ENCODE measurements at places on chromosomes 3 and 15.
A peak's percentile ranks its signal among the peaks of the same experiment; 100 is the strongest.

GRCh38 chr3:137409584-137409983 lies 354.5 kb upstream of the SOX14 start:
- DNase-seq: no peak

- DNase-seq: peak; percentile 20
These were observed 158.6 kb upstream of the NR2E3 start for GRCh38 chr15:71651750-71652186.

DNA sequence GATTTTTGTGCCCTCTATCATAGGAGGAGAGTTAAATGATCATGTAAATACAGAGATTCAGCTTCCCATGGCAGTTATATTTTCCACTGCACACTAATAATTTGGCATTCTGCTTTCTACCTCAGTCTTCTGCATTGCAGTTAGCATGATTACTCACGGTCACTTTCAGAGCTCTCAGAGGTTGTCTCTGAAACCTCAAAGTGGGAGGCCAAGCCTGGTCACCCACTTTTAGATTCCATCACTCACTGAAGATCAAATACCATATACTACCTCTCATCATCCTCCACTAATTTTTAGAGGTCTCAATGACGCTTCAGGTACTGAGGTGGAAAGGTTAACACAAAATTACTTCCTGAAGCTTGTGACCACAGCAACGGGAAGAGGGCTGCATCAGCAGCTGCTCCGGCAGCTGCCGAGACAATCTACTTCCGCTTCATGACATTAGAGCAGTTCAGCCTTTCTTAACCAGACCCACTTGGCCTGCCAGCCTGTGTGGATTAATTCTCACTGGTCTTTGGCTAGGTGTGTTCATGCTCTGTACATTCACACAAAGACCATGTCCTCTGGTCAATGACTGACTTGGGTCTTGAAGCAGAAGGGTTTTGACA lies 416.4 kb upstream of the PDZRN3 start:
- DNase-seq: no peak

GRCh38 chr3:105367063-105367405 lies 325 bp downstream of the ALCAM start:
- peak; percentile 46 for DNase-seq

DNA sequence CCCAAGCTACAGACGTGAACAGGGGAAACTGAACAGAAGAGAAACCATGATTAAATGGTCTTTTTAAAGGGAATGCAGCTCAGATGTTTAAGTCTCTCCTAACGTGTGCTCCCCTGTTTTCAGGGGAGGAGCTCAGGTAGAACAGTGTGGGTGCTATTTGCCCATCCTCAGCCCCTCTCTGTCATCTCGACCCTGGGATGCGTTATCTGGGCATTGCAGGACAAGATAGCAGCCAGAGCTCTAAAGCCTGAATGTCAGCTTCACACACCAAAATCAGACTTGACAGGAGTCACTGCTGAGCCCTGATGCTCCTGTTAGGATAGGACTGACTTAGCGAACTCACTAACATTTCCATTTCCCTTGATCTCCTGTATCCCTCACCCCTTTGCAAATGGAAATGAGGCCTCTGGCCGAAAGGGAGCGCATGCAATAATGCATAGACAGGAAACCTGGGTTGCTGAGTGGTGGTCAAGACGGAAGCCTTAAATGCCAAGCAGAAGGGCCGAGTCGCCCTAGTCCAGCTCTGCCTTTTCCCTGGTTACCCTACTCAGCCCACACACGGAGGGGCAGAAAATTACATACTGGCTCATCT lies 234.9 kb upstream of the TPM1 start:
- no peak for DNase-seq

- no peak for DNase-seq
These were observed 2.1 kb downstream of the RIOX2 start for GRCh38 chr3:97970156-97970555.

GRCh38 chr15:42474827-42475226 lies 16.1 kb downstream of the ZNF106 start:
- no peak for DNase-seq

DNA sequence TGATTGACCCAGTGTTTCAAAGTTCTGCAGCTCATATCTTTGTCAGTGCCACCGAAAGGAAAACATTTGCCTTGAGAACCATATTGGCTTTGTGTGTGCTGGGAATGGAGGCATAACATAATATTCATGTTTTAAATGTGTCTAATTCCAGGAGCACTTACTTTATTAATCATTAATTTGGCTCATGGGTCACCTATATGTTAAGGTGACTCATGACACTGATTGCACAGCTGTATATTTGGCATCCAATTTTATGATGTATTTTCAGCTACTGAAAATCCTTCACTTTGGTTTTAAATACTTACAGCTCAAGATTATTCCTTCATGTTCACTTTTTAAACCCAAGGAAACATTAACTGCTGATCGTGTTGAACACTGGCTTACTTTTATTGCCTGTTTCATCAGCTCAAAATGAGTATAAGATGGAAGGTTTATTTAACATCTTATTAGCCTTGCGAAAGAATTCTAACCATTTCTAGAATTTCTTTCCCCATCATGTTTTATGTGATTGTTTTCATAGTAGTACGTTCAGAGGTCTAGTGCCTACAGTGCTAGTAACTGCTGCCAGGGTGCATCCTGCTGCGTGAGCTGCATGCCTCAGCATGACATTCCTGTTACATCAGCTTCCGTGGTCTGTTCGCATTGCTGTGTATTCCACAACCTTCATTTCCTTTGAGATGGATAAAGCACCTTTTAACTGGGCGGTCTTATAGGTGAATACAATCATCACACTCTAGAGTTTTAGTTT lies 63.7 kb downstream of the LRCH3 start:
- no peak for DNase-seq

GRCh38 chr3:186193534-186194450 lies 84.9 kb upstream of the ETV5 start:
- peak; percentile 48 for DNase-seq

GRCh38 chr3:153829606-153830170 lies 291.5 kb upstream of the ARHGEF26 start:
- DNase-seq: no peak

DNA sequence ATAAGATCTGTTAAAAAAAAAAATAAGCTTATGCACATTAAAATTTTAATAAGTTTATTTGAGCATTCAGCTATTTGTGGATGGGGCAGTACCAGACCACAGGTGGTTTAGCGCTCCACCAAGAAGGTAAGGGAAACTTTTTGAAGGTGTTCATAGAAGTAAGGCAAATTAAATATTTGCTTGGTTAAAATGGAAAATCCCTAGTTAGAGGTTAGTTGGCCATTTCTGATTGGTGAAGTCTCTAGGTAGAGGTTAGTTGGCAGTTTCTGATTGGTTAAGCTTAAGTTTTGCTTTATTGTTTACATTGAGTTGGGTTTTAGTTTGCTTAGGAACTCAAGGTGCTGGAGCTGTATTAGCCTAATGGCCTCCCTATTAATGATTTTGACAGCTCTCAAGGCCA lies 30.7 kb downstream of the SCN11A start:
- no peak for DNase-seq

- DNase-seq: no peak
These were observed 249.9 kb upstream of the CTDSPL start for GRCh38 chr3:37611771-37612170.

GRCh38 chr3:24401811-24402185 lies 92.9 kb downstream of the THRB start:
- no peak for DNase-seq

DNA sequence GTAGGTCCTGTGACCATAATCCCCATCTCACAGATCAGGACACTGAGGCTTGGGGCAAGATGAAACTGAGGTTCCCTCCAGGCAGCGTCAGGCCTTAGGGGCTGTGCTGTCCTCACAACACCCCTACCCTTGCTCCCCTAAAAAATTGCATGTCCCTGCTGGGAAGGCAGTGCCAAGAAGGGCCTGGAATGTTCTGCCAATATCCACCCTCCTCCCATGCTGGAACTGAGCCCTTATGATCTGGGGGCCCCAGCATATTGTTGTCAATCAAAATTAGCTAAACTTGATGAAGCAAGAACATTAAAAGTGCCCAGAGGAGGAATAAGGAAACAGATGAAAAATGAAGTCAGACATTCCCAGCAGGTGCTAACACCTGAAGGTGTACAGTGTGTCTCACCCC lies 13.4 kb upstream of the RTP3 start:
- DNase-seq: no peak

DNA sequence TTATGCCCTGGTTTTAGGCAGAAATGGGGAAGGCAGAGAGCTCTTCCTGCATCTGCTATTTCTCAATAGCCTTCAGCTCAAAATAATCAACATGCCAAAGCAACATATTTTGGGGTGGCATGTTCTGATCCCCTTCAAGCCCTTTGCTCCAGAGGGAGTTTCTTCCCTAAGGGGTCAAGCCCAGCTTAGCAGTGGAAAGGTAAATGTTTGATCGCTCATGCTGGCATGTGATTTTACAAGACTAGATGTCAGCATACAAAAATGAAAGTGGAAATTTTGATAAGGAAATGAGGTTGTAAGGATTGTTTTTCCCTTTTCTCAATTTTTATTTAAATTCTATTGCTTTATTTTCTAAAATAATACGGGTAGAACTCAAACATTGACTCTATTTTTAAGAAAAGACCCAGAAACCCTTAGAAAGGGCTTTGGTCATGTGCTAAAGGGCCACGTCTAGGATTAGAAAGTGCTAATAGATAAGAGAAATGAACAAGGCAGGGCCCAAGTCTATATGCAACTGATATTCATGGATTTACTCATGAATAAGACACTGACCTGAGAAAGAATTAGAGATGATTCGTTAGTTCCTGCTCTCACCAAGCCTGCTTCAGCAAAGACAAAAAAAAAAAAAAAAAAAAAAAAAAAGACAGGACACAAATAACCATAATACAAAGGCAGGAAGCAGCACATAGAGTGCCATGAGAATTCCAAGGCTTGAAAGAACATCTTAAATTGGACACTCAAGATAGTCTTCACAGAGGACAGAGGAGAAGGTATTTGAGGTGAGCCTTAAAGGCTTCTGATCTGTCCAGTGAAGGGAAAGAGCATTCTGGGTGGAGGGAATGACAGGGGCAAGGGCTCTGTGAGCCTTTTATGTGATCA lies 55.0 kb upstream of the NR2E3 start:
- no peak for DNase-seq

GRCh38 chr3:12943124-12944021 lies 102.0 kb upstream of the RPL32 start:
- DNase-seq: no peak

- DNase-seq: peak; percentile 97
These were observed at the start of gene WDR73 for GRCh38 chr15:84653910-84654688. TSS of gene WDR73 (minus strand) at chr15:84654283. CDS start at chr15:84654274, 9 bp downstream.

DNA sequence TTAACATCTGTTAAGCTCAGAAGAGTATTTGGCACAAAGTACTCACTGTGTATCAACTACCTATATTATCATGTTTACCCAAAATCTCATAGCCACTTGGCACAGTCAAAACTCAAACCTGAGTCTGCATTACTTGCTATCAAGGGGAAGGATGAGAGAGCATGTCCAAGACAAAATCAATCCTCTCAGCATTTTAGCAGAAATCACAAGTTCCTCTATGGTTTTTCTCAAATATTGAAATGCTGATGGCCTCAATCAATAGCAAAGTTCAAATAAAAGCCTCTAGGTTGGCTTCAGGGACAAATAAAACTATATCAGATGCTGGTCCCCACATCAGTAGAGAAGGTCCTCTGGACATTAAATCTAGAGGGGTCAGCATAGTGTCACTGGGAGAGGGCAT lies 14.3 kb downstream of the TBC1D2B start:
- no peak for DNase-seq

- DNase-seq: no peak
These were observed 1.8 kb downstream of the TWF2 start for GRCh38 chr3:52237006-52237656.

DNA sequence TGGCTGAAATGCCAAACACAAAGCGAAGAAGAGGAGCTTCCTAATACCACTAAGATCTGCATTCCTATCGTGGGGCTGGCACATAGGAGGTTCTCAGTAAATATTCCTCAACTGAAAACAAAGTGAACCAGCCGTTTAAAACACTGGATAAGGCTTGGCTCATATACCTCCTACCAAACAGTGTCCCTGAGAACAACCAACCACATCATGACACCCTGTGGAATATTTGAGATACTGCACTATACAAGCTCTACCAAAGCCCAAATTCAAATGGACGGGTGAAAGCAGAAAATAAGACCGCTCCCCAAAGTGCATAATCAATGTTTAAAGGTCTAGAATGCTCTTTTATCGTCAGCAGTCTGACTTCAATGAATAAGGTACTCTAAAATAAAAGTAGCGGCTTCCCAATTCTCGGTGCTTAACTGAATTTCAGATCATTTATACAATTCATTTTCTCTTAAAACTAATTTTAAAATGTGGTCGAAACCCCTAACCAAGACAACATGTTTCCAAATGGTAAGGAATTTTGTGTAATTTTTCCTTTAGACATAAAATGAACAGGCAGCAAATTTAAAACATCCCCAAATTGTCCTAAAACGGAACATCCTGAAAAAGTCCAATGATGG lies 425.8 kb downstream of the ERC2 start:
- no peak for DNase-seq

- no peak for DNase-seq
These were observed 11.6 kb downstream of the PSMD6 start for GRCh38 chr3:64011685-64012084.

- DNase-seq: no peak
These were observed 109.7 kb upstream of the GALNT15 start for GRCh38 chr3:16064642-16065414.

GRCh38 chr3:53526704-53527055 lies 32.3 kb downstream of the CACNA1D start:
- no peak for DNase-seq

- no peak for DNase-seq
These were observed 69.8 kb upstream of the BFSP2 start for GRCh38 chr3:133330065-133330464.

GRCh38 chr3:154849408-154849807 lies 230.7 kb upstream of the MME start:
- DNase-seq: no peak

DNA sequence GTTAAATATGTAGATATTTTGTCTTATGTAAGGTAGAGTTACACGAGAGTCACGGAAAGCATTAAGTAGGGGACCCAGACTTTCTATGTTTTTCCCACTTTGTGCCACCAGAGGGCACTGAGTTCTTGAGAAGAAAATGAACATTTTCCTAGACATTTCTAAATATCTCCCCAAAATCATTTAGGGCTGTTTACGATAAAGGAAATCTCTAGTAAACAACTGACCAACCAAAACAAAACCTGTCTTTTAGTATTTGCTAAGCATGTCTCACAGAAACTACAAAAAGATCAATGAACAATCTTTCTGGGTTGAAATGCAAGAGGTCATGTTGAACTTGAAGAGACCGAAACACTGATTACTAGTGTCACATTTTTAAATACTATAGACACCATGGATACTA lies 16.1 kb downstream of the POU1F1 start:
- DNase-seq: peak; percentile 13

DNA sequence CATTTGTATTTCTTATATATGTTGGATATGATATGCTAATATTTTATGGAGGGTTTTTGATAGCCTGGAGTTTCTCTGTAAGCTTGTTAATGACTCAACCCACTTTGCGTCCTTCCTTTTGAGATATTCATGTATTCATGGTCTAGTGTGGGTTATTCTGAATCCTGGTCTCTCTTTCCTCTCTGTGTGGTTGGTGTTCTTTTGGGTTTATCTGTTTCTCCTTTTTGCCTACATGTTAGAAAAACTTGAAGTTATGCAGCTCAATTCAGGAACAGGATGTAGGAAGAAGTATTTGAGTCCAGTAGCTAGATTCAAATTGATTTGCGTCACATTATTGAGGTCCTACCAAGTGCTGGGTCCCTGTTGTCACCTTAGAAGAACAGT lies 28.1 kb downstream of the CMTM7 start:
- DNase-seq: no peak

GRCh38 chr3:19427422-19428149 lies 279.3 kb downstream of the KCNH8 start:
- DNase-seq: no peak

GRCh38 chr3:17155951-17156350 lies 271.2 kb downstream of the PLCL2 start:
- no peak for DNase-seq

GRCh38 chr3:154598166-154598565 lies 168.2 kb upstream of the GPR149 start:
- no peak for DNase-seq

All from GM13976 (cell line).